ENCODE measurements at places on chromosomes 16 and 17. TPM values are rescaled to one million over a fixed set of nuclear protein-coding genes. Genes with fewer than 3 reads are reported as not detected.

DNA sequence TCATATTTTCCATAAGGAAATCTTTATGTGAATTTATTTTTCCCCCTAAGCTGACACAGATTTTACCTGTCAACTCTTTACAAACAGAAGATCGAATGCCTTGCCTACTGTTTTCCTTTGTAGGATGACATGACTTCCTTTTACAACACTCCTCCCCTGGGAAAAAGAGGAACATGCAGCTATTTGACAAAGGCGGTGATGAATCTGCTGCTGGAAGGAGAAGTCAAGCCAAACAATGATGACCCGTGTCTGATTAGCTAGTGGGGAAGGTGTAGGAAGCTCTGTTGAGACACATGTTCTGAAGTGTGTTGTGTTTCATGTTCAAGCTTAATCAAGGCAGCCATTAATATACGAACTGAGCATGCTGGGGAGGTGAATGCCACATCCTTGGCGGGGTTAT lies 238.0 kb downstream of the PHKB start:
- no peak for DNase-seq

GNGT2 gene
- total RNA-seq: 3.0 TPM

DNA sequence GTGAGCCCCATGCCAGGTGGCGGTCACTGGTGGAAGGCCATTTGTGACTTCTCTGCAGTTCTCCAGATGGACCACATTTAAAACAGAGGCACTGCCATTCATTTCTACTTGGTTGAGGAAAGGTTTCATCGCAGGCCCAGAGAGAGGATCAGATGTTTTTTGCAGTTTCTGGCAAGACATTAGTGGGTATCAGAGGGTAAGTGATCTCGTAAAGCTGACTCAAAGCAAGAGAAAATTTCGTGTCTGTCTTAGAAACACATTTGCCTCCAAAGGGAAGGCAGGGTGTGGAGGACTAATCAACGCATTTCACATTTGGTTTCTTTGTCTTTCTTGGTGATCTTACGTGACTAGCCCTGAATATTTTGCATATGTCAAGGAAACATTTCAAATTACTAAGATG lies 81.8 kb downstream of the PRKCB start:
- no peak for DNase-seq

- no peak for DNase-seq
Observed at GRCh38 chr16:1870365-1871082, 1.4 kb downstream of the MEIOB start.

DNA sequence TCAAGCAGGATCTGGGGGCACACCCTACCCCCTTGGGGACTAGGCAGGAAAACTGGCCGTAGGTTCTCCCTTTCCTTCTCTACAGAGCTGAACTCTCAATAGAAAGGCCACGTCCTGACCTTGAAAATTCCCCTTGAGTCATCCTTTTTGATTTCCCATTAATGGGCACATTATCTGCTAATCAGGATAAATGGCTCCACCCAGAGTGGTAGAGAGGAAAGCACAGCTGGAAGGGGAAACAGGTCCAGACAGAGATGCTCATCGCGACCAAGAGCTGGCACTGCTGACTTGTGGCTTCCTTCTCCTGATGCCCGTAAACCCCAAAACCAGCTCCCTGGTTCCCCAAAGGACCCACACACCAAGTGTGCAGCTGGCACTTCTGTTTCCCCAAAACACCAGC lies 206.5 kb upstream of the CDH5 start:
- no peak for DNase-seq

KRTAP2-3 gene
- not detected for total RNA-seq

Measured in T-helper 17 cell (primary cell).